Pancreas (tissue), 10 donors: ENCODE measurements at places on chromosomes 3 and 15.

DNA sequence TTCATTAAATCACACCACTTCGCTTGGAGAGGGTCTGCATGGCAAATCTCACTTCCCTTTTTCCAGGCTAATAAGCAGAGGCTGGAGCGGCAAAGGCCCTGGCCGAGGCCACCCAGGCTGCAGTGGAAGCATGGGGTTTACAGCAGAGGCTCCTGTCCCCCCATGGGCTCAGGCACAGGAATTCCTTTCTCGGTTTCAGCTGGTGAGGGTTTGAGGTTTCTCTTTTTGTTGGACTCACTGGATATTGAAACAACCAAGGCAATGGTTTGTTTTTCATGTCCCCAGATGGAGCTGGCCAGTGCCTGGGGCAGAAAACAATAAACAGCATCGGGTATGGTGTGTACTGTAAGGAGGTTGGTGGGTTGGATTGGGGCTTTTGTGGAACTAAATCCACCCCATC lies 175.6 kb upstream of the RASGRP1 start:
- no peak for DNase-seq

GRCh38 chr3:107939691-107940442 lies 151.0 kb downstream of the CD47 start:
- DNase-seq: no peak
- H3K4me1 ChIP-seq: no peaks in the 10 kb centered on the region
- H3K4me3 ChIP-seq: no peak overlapping the region
- H3K27ac ChIP-seq: no peak overlapping the region
- H3K36me3 ChIP-seq: no peaks in the 10 kb centered on the region

DNA sequence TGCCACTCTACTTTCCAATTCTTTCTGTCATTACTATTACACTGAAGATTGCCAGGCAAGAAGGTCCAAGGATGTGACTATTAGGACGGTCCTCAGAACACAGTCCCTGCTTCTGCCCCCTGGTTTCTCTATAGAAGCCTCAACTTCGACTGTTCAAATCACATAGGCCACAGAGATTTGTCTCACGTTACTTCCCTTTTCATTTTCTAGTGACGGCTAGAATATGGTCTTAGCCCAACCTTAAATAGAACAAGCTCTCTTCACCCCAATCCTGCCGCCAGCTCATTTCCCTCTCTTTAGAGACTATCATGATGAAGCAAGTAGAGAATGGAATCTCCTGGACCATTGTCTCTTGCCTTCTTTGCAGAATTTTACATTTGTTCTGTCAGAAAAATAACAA lies 84.9 kb downstream of the TIGIT start:
- H3K27ac ChIP-seq: no peak overlapping the region
- peaks cover 7% of the 10 kb centered on the region for H3K36me3 ChIP-seq
- DNase-seq: no peak
- H3K4me1 ChIP-seq: no peaks in the 10 kb centered on the region
- H3K4me3 ChIP-seq: no peak overlapping the region

GRCh38 chr3:42130329-42131070 lies 39.3 kb downstream of the TRAK1 start:
- H3K36me3 ChIP-seq: no peaks in the 10 kb centered on the region
- H3K27me3 ChIP-seq: no peaks in the 10 kb centered on the region
- no peak overlapping the region for H3K4me3 ChIP-seq
- peak overlapping the region; percentile 23 for H3K27ac ChIP-seq
- DNase-seq: peak; percentile 46

DNA sequence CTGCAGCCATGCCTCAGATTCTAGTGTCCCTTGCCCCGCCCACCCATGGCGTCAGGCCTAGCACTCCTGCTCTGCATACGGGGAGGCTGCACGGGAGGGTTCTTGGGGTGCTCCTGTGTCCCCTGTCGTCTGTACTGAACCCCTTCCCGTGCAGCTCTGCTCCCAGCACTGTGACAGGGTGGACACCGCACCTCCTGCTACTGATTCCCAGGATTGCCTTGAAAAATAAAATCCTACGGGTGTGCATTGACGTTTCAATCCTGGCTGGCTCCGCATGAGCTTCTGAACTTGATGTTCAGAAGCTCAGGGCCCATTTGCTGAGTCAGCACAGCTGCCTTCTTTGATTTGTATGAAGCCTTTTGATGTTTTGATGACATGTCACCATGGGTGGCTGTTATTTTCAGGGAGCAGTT lies 176.4 kb downstream of the APBA2 start:
- H3K27me3 ChIP-seq: no peaks in the 10 kb centered on the region
- H3K27ac ChIP-seq: no peak overlapping the region
- no peak overlapping the region for H3K4me3 ChIP-seq
- DNase-seq: peak; percentile 23

- H3K4me3 ChIP-seq: no peak overlapping the region
- H3K4me1 ChIP-seq: no peaks in the 10 kb centered on the region
- no peaks in the 10 kb centered on the region for H3K36me3 ChIP-seq
- H3K27ac ChIP-seq: no peak overlapping the region
- H3K27me3 ChIP-seq: no peaks in the 10 kb centered on the region
These were observed 361.6 kb downstream of the LSAMP start for GRCh38 chr3:116083683-116084082.

DNA sequence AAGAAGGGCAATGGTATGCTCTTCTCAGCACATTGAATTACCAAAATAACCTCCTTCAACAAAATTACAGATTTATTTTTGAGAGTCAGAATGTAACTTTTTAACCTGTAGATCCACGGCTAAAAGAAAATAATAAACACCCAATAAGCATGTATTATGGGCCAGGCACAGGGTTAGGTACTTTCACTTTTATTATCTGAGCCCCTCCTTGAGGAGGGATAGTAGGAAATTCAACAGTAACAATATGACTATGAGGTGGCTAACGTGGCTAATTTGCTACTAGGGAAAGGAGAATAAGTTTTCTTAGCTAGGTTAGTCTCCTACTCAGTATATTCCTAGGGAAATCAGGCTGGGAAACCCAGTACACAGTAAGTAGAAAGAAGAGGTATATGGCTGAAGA lies 306.9 kb downstream of the GAP43 start:
- H3K36me3 ChIP-seq: no peaks in the 10 kb centered on the region
- H3K4me3 ChIP-seq: no peak overlapping the region
- H3K27ac ChIP-seq: no peak overlapping the region
- no peak for DNase-seq

- H3K4me3 ChIP-seq: no peak overlapping the region
- DNase-seq: no peak
- H3K27ac ChIP-seq: no peak overlapping the region
- no peaks in the 10 kb centered on the region for H3K27me3 ChIP-seq
- H3K36me3 ChIP-seq: no peaks in the 10 kb centered on the region
These were observed 5.3 kb downstream of the SEMA7A start for GRCh38 chr15:74428442-74428787.

GRCh38 chr3:94115482-94115881 lies 52.6 kb downstream of the NSUN3 start:
- no peak for DNase-seq
- H3K4me1 ChIP-seq: no peaks in the 10 kb centered on the region
- no peak overlapping the region for H3K4me3 ChIP-seq
- no peaks in the 10 kb centered on the region for H3K36me3 ChIP-seq
- H3K27ac ChIP-seq: no peak overlapping the region
- H3K27me3 ChIP-seq: no peaks in the 10 kb centered on the region

- H3K27ac ChIP-seq: peak overlapping the region; percentile 30
- no peak for DNase-seq
- no peaks in the 10 kb centered on the region for H3K36me3 ChIP-seq
- no peaks in the 10 kb centered on the region for H3K4me1 ChIP-seq
- no peaks in the 10 kb centered on the region for H3K27me3 ChIP-seq
- no peak overlapping the region for H3K4me3 ChIP-seq
These were observed 222.8 kb upstream of the IL12A start for GRCh38 chr3:159765860-159766294.

DNA sequence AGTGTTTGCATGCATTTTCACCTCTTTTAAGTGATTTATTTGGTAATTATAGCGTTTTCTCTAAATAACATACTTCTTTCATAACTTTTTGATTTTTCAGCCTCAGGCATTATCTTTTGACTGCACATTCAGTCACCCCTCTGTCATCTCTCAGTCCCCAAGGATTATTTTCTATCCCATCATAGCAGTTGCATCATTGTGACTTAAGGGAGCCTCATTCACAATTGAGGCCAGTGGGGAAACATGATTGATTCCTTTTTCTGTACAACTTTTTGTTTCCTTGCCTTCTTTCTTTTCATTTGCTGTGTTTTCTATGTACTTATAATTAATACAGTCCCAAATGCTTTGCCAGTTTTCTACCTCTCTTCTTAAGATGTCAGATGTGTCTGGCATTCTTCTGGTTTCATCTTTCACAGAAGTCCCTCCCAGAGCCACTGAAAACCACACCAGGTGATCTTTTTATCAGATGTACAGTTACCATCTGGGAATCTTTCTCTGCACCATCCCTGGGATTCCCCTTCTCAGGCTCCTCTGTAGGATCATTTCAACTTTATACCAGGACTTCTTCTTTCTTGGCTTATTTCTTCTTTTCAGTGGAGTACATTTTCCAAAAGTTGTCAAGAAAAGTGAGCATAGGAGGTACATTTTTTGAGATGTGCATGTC lies 151.4 kb downstream of the RAP2B start:
- no peaks in the 10 kb centered on the region for H3K27me3 ChIP-seq
- DNase-seq: no peak
- no peaks in the 10 kb centered on the region for H3K4me1 ChIP-seq

DNA sequence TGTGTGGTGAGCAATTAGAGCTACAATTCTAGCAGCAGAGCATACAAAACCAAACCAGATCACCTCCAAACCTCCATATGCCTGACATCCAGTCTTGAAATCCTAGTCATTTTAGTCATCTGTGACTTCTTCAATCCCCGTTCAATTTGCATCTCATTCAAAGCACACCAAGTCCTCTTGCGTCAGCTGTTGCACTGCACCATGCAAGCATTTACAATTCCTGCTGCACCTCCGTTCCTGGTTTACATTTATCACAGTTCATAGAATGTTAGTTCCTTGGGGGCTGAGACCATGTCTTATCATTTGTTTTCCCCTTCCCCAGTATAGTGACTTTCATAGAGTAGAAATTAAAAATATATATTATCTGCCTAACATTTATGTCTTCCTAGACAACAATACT lies 116.9 kb downstream of the BDH1 start:
- H3K4me3 ChIP-seq: no peak overlapping the region
- no peaks in the 10 kb centered on the region for H3K4me1 ChIP-seq
- H3K36me3 ChIP-seq: no peaks in the 10 kb centered on the region
- H3K27me3 ChIP-seq: no peaks in the 10 kb centered on the region

- H3K27me3 ChIP-seq: no peaks in the 10 kb centered on the region
- no peak overlapping the region for H3K4me3 ChIP-seq
- peak overlapping the region; percentile 80 for H3K27ac ChIP-seq
- peak; percentile 90 for DNase-seq
- H3K36me3 ChIP-seq: no peaks in the 10 kb centered on the region
- H3K4me1 ChIP-seq: peaks cover 48% of the 10 kb centered on the region
These were observed 37.7 kb downstream of the FAM174B start for GRCh38 chr15:92617549-92618520.

- H3K36me3 ChIP-seq: no peaks in the 10 kb centered on the region
- H3K4me3 ChIP-seq: no peak overlapping the region
- no peak overlapping the region for H3K27ac ChIP-seq
These were observed 288.6 kb downstream of the CLSTN2 start for GRCh38 chr3:140223631-140224030.

DNA sequence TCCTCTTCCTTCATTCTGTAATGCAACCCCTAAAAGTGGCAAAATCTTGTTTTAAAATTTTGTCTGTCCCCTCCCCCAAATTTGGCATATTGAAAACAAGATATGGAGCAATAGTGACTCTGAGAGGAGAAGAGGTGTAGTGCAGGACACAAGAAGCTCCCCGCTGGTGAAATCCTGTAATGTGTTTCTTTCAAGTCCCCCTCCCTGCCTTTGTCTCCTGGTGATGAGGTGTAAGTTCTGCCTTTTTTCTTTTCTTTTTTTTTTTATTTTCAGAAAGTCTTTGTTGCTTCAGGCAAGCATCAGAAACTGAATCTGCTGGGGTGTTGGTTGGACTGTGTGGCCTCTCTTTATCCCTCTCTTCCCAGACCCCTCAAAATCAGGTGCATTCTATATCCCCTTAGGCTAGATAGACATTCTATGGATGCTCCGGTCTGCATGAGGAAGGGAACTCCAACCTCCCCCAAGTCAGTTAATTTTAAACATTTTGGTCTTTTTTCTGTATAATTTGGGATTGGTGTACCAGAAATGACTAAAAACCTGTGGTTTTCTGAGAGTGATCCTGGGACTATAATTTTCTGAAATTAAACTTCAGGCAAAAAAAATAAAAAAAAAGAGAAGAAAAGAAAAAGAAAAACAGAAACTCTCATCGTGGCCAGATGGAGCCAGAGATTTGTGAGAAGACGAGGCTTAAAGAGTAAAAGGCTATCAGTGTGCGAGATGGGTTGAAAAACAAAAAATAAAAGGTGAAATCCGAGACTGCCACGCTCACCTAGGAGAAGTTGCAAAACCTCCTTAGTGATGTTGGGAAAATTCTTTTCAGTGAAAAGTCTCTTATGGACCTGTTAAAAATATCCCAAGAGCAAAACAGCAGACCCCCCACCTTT lies 21.4 kb downstream of the ACKR2 start:
- DNase-seq: no peak
- H3K27ac ChIP-seq: no peak overlapping the region
- H3K36me3 ChIP-seq: no peaks in the 10 kb centered on the region
- no peaks in the 10 kb centered on the region for H3K4me1 ChIP-seq
- H3K4me3 ChIP-seq: no peak overlapping the region

DNA sequence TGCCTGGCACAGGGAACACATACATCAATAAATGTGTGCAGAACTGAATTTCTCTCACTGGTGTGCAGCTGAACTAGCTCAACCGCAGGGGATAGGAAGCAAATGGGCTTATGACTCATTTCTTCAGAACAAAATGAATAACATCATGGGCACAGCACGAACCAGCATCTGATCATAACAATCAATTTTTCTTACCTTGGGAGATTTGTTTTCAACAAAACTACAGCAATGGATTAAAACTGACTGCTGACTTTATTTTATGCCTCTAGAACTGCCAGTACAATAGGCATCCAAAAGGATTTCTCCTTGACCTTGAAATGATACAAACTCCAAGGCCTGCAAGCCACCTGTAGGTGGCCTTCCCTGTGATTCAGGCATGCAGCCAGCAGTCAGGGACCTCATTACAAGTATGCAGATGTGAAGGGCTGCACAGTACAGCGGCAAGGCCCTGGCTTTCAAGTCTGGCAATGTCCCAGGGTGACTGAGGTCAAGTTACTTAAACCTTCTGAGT lies 26.1 kb downstream of the TAMM41 start:
- H3K4me1 ChIP-seq: no peaks in the 10 kb centered on the region
- H3K27me3 ChIP-seq: no peaks in the 10 kb centered on the region
- no peak overlapping the region for H3K4me3 ChIP-seq
- H3K36me3 ChIP-seq: no peaks in the 10 kb centered on the region
- no peak overlapping the region for H3K27ac ChIP-seq

GRCh38 chr3:134029734-134030378 lies at the start of gene SLCO2A1:
TSS of gene SLCO2A1 (minus strand) at chr3:134029925. CDS start at chr3:134029802, 123 bp downstream.
- no peaks in the 10 kb centered on the region for H3K36me3 ChIP-seq
- no peak within 1 kb of the TSS for H3K27ac ChIP-seq
- H3K4me3 ChIP-seq: peak within 1 kb of the TSS; percentile 31
- H3K4me1 ChIP-seq: no peaks in the 10 kb centered on the region
- no peaks in the 10 kb centered on the region for H3K27me3 ChIP-seq

- DNase-seq: no peak
- H3K36me3 ChIP-seq: peaks cover 13% of the 10 kb centered on the region
- H3K4me1 ChIP-seq: no peaks in the 10 kb centered on the region
- H3K27me3 ChIP-seq: no peaks in the 10 kb centered on the region
- H3K27ac ChIP-seq: no peak overlapping the region
These were observed 43.6 kb downstream of the RLBP1 start for GRCh38 chr15:89177633-89178306.

GRCh38 chr15:45729141-45729540 lies 94.3 kb downstream of the SQOR start:
- no peak for DNase-seq
- H3K36me3 ChIP-seq: no peaks in the 10 kb centered on the region
- no peak overlapping the region for H3K4me3 ChIP-seq
- no peaks in the 10 kb centered on the region for H3K4me1 ChIP-seq
